Activated T-helper 17 cell treated with anti-CD3 and anti-CD28 coated beads, Interleukin-2, amount 50 U/mL, for 72 hours (primary cell): ENCODE measurements at places on chromosomes 11 and 22. TPM values are rescaled to one million over a fixed set of nuclear protein-coding genes. Genes with fewer than 3 reads are reported as not detected.

GRCh38 chr22:27377501-27378295 is 423.9 kb downstream of the MN1 start:
- ATAC-seq = no peak

- no peak for ATAC-seq
These were observed 10.9 kb downstream of the CHRM1 start for GRCh38 chr11:62910141-62910882.

- peak; percentile 10 for ATAC-seq
These were observed 355 bp upstream of the AP1B1 start for GRCh38 chr22:29388759-29389090.

- ATAC-seq = no peak
These were observed 14.7 kb upstream of the CHRNA10 start for GRCh38 chr11:3685923-3686322.

GRCh38 chr11:131463162-131463561 is 92.7 kb downstream of the NTM start:
- no peak for ATAC-seq

GRCh38 chr11:33970984-33971466 is 79.1 kb upstream of the LMO2 start:
- ATAC-seq = no peak

GRCh38 chr11:122045181-122045586 is 70.8 kb downstream of the BLID start:
- ATAC-seq = no peak

DNA sequence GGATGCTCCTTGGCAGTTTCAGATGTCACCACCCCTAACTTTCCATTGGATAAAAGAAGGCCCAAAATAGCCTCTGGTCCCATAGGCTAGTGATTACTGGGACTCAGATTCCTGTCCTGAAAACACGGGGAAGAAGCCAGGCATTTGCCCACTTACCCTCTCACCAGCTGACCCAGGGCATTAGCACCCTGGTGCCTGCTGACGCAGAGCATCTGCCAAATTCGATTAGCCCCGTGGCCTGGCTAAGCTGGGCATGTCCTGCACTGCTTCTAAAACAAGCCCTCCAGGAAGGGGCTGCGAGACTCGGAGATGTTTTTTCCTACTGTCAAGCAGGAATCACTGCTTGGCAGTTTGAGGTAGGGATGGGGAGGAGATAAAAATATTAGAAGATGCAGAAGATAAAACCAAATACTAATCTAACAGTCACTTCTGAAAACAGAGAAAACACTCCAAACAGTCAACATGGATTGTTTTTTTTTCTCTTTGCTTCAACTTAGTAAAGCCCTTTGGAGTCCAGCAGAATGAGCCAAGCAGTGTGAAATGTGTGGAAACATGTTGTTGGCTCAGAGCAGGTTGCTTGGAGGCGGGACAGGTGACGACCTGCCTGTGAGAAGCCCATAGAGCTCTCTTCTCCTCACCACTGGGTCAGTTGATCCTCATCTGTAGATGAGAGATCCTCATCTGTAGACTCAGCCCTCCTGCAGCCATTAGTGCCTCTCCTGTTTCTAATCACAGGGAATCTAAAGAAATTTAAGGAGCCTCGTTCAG is 54.0 kb downstream of the BDNF start:
- no peak for ATAC-seq

DNA sequence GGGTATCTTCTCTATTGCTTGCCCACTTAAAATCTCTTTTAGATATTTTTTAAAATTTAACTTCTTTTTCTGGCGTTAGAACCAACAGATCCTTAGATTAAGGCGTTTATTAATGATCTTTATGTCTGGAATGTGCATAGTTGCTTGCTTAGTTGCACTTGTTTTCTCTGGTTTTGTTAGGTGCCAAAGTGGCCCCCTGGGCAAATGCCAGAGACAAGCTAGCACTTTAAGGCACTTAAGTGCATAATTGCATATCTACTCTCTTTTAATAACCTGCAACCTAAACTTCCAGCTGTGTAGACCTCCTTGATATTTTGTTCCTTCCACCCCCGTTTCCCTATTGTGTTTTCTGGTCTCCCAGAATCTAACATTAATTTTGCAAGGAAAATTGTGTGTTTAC is 3.3 kb downstream of the RBM4 start:
- no peak for ATAC-seq

- ATAC-seq = no peak
These were observed 135.6 kb downstream of the NAV2 start for GRCh38 chr11:19848219-19848618.

- ATAC-seq = no peak
These were observed 130.0 kb downstream of the WNT7B start for GRCh38 chr22:45846952-45847351.

- ATAC-seq = no peak
These were observed 7.3 kb downstream of the ANO9 start for GRCh38 chr11:434496-434895.

- ATAC-seq = no peak
These were observed 79.0 kb downstream of the TTC28 start for GRCh38 chr22:28600546-28601143.

- ATAC-seq = no peak
These were observed 39.9 kb upstream of the RAB1B start for GRCh38 chr11:66228521-66228920.

GRCh38 chr22:30878516-30879414 is 89.8 kb downstream of the MORC2 start:
- ATAC-seq = no peak

DNA sequence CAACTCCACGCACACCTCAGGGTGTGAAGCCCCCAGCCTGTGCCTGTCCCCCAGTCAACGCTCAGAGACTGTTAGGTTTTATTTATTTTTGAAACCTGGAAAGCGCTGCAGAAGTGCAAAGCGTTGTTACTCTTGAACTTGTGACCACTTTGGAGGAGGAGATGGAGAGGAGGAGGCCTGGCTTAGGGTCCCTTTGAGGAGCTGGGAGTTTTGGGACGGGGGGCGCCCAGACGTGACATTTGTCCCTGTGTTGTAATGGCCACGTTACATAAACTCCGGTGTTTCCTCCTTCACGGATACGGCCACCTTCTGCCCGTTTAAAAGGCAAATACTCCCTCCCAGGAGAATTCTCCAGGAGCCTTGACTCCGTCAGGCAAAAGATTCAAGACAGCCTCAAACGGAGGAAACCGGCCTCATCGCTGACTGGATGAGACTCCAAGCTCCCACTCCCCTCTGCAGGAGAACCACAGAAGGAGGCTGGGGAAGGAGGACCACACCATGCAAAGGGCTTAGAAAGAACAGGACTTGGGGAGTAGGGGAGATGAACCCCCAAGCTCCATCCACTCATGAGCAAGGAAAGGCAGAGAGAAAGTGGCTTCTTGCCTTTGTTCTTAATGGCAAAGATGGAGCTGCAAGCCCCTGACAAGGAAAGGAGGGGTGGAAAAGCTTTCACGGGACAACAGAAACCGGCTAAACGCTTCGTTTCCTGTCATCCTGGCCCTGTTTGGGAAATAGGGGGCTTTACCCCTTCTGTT is 630 bp downstream of the PIK3IP1 start:
- ATAC-seq = no peak

- ATAC-seq = no peak
These were observed 40.5 kb downstream of the IL18BP start for GRCh38 chr11:72039031-72039855.

DNA sequence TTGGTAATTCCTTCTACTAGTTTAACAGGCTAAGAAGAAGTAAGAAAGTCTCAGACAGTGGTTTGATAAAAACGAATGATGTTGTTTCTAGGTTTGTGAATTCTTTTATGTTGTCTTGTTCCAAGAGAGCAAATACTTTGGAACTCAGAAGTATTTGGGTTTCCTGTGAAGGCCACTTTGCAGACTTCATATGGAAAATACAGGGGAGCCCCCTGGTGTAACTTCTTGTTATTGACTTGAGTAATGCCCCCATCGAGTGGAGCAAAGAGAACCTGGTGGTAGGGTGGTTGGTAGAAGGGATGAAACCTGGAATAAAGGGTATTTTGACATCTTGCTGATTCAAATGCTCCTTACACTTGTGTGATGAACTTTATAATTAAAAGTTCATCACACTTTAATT is 40.0 kb upstream of the PTH start:
- ATAC-seq = no peak

DNA sequence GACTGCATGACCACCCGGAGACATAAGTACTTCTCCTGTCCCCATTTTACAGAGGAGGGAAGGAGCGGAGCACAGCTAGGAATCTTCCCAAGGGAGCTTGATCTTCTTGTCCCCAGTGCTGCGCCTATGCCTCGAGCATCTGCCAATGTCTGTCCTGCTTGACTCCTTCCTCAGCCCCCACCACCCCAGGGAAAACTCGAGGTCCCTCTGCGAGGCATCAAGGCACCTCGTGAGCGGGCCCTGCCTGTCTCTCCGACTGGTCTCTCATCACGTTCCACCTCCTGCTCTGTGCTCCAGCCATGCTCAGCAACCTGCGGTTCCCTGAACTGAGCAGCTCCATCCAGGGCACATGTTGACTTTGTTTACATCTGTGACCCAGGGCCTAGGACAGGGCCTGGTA is 2.5 kb downstream of the NCF4 start:
- ATAC-seq = no peak

GRCh38 chr11:221998-222789 is 13.9 kb downstream of the SIRT3 start:
- ATAC-seq = no peak

- no peak for ATAC-seq
These were observed 13.4 kb downstream of the MUC6 start for GRCh38 chr11:1022908-1023810.

- no peak for ATAC-seq
These were observed 8.9 kb downstream of the RIBC2 start for GRCh38 chr22:45422237-45422983.

DNA sequence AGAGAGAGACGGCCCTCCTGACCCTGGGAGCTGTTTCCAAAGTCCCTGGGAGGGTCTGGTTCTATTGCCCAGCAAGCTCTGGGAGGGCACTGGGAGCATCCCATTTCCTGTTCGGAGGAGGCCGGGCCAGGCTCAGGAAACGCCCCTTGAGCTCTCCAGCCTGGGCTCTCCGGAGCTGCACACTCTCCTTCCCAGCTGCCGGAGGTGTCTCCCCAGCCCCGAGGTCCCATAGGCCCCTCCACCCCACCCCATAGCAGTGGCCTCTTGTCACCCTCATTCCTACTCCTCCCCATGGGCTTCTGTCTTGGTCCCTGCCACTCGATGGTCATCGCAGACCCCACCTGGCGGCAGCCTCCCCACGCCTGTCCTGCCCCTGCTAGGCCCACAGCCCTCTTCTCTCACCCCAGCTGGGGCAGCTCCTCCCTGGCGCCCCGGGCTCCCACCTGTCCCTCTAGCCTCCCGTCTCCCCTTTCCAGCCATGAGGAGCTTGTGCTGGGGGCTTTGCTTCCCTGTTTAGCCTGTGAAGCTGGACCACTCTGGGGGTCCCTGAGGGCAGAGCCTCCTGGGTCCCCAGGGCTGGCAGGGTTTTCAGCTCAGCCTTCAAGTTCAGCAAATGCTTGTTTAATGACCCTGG is 2.8 kb downstream of the TSPAN32 start:
- ATAC-seq = no peak

DNA sequence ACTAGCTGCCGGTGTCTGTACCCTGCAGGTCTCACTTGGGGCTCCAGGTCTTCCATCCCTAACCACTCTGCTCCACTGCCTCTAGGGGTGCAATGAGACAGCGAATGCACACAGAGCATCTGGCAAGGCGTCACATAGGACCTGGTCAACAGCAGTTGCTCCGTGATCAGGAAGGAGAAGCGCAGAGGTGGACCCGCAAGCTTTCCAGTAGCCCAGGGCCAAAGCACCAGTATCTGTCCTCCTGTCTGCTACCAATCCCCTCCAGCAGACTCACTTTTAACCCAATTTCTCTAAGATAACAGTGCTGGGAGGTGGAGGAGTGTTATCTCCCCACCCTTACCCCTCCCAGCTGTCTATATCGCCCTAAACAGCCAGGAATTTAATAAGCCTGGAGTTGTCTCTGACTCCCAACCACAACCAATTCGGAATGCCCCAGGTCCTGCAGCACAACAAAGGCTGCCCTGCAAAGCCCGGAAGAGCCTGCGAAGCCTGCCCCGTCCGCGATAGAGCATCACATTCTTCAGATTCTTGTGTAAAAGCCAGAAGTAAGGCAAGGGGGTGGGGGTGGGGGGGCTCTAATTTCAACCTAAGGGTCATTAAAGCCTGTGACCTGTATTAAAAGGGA is 19.3 kb downstream of the MYH9 start:
- ATAC-seq = no peak

- no peak for ATAC-seq
These were observed 46.6 kb upstream of the RCN1 start for GRCh38 chr11:32044158-32044863.

DNA sequence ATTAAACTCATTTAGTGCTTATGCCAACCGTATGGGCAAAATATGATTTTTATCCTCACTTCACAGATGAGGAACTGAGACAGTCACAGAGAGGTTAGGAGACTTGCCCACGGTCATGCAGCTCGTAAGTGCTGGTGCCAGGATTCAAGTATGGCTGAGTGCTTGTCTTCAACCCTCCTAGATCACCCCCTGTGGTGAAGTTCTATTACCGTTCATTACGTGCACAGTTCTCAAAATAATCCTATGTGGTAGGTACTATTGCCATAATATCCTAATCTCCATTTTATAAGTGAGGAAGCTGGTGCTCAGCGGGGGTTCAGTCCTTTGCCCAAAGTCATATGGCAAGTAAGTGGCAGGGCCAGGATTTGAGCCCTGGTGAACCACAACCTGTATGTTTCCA is 1.5 kb downstream of the MIEF1 start:
- ATAC-seq = no peak

GRCh38 chr11:8613036-8613435 is 19.0 kb upstream of the STK33 start:
- ATAC-seq = no peak

The CREB3L1 gene
- not detected for total RNA-seq

The MISFA gene
- total RNA-seq = 4.9 TPM

The OR8D2 gene
- not detected for total RNA-seq

The KDM2A gene
- total RNA-seq = 96.8 TPM

The VPS37C gene
- total RNA-seq = 14.5 TPM

The APOL5 gene
- total RNA-seq = not detected

The ARHGAP20 gene
- total RNA-seq = not detected

The MRTFA gene
- 57.4 TPM for total RNA-seq

The SLC22A9 gene
- total RNA-seq = not detected

The CCDC73 gene
- not detected for total RNA-seq

The OR52N4 gene
- 0.26 TPM for total RNA-seq

The FAM83F gene
- 1.3 TPM for total RNA-seq

The GGTLC2 gene
- total RNA-seq = not detected

The SEC14L2 gene
- total RNA-seq = 11.3 TPM

The MS4A4E gene
- total RNA-seq = not detected

The SCGB1A1 gene
- not detected for total RNA-seq

The SLC35E4 gene
- 5.8 TPM for total RNA-seq

The OPCML gene
- total RNA-seq = not detected
